ENCODE measurements at places on chromosomes 12 and 14. TPM values are rescaled to one million over a fixed set of nuclear protein-coding genes. Genes with fewer than 3 reads are reported as not detected.
A peak's percentile ranks its signal among the peaks of the same experiment; 100 is the strongest.

OR4K1 gene
- polyA plus RNA-seq: not detected

RFX4 gene
- polyA plus RNA-seq: not detected

SMOC1 gene
- 18.8 TPM for polyA plus RNA-seq

GLS2 gene
- 0.63 TPM for polyA plus RNA-seq

SERPINA10 gene
- polyA plus RNA-seq: not detected

RAD51AP1 gene
- 13.0 TPM for polyA plus RNA-seq

SLCO1B1 gene
- not detected for polyA plus RNA-seq

GRCh38 chr12:111887926-111888745, 46.1 kb downstream of the MAPKAPK5 start:
- H3K4me3 ChIP-seq: no peak overlapping the region
- peaks cover 37% of the 10 kb centered on the region for H3K36me3 ChIP-seq
- DNase-seq: no peak
- H3K27ac ChIP-seq: no peak overlapping the region
- H3K27me3 ChIP-seq: no peaks in the 10 kb centered on the region

DNA sequence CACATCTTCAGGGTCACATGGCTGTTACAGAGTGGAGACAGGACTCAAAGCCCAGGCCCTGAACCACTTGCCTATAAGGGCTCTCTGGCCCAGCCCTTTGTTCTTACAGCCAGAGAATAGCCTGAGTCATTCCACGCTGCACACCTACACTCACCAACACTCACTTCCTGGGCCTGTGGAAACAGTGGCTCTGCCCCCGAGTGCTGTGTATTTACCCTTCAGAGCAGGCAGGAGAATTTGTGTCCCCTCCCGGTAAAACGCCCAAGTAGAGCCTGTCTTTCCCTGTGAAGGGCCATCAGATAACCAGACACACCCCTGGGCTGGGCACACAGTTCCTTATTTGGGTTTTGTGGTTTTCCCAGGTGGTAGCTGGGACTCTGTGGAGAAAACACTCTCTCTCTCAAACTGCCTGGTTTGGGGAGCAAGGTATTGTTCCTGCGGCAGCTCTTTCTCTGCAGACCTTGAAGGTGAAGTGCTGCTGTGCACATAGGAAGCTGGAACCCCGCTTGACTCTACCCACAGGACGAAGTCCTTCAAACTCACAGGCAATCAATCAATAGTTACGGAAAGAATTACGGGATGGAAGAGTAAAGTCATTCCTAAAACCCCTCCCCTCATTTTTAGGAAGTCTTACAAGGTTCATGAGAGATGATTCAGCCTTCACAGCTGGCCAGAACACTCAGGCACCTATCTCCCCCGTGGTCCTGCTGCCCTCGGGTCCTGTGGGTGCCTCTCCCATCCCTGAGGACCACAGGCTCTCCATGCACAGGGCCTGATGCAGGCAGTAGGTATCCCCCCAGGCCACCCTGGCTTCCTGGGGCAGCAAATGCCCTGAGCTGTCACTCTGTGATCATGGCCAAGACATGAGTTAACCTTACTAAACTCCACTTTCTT, 20.3 kb downstream of the FIGNL2 start:
- H3K27me3 ChIP-seq: peaks cover 18% of the 10 kb centered on the region
- H3K36me3 ChIP-seq: no peaks in the 10 kb centered on the region
- no peak for DNase-seq
- H3K4me3 ChIP-seq: no peak overlapping the region

- H3K4me1 ChIP-seq: peaks cover 5% of the 10 kb centered on the region
- DNase-seq: no peak
- H3K27ac ChIP-seq: no peak overlapping the region
- peaks cover 8% of the 10 kb centered on the region for H3K27me3 ChIP-seq
- H3K4me3 ChIP-seq: no peak overlapping the region
Measured at GRCh38 chr14:81440041-81440440, 39.9 kb upstream of the STON2 start.

- no peaks in the 10 kb centered on the region for H3K27me3 ChIP-seq
- no peaks in the 10 kb centered on the region for H3K36me3 ChIP-seq
- H3K4me1 ChIP-seq: peaks cover 4% of the 10 kb centered on the region
- no peak overlapping the region for H3K27ac ChIP-seq
Measured at GRCh38 chr14:94697773-94698556, 71.9 kb downstream of the GSC start.

DNA sequence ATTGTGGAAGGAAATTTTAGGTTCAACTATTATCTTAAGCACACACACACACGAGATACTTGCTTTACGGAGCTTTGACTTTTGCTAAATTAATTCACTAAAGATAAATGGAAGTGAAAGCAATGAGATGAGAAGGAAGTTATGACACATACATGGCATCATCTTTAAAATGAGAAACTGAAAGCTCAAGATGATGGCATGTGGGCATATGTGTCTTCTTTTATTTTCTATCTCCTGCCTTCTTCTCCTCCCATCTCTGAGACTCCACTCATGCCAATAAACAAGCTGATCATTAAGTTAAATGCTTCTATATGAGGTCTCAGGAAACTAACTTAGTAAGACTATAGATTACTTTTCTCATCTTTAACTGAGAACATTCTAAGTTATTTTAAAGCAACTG, 216.7 kb downstream of the MED13L start:
- no peaks in the 10 kb centered on the region for H3K36me3 ChIP-seq
- H3K4me3 ChIP-seq: no peak overlapping the region
- H3K27ac ChIP-seq: no peak overlapping the region
- H3K4me1 ChIP-seq: no peaks in the 10 kb centered on the region
- no peak for DNase-seq
- H3K27me3 ChIP-seq: no peaks in the 10 kb centered on the region

DNA sequence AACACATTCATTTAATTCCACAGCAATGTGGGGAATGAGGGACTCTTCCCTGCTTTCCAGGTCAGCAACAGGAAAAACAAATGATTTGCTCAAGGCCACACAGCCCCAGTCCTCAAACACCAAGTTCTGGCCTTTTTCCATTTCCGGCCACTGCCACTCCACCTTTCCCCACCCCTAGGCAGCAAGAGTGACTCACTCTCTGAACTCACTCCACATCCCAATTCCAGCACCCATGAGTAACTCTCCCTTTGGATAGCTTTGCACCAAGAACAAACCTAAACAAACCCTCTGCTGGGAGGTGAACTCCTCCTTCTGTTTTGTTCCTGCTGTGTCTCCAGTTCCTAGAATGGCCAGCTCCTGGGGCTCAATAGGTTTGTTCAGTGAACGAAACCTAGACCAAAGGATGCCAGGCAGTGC, 30.4 kb upstream of the PLEKHG6 start:
- no peaks in the 10 kb centered on the region for H3K36me3 ChIP-seq
- H3K27ac ChIP-seq: peak overlapping the region; percentile 95
- no peak overlapping the region for H3K4me3 ChIP-seq
- peaks cover 42% of the 10 kb centered on the region for H3K4me1 ChIP-seq
- no peaks in the 10 kb centered on the region for H3K27me3 ChIP-seq

- no peak for DNase-seq
- H3K36me3 ChIP-seq: peaks cover 9% of the 10 kb centered on the region
- H3K4me3 ChIP-seq: no peak overlapping the region
Measured at GRCh38 chr12:77949943-77950342, 119.2 kb downstream of the NAV3 start.

DNA sequence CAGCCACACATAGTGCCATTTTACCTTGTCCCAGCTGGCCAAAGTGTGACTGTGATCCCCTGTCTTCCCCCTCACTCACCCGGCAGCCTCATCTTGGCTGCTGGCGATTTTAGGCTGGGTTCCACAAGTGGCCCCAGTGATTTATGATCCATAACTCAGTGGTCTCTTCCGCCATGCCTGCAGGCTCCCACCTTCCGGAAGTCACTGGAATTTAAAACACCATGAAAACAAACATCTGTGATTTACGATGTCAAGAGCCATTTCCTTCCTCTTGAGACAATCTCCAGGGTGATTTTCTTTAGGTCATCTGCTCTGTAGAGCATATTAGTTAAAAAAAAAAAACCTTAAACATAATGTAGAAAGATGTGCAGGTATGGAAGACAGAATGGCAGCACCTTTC, 282.3 kb downstream of the CACNA1C start:
- H3K27ac ChIP-seq: no peak overlapping the region
- no peak for DNase-seq
- H3K36me3 ChIP-seq: no peaks in the 10 kb centered on the region
- no peaks in the 10 kb centered on the region for H3K27me3 ChIP-seq
- no peak overlapping the region for H3K4me3 ChIP-seq

DNA sequence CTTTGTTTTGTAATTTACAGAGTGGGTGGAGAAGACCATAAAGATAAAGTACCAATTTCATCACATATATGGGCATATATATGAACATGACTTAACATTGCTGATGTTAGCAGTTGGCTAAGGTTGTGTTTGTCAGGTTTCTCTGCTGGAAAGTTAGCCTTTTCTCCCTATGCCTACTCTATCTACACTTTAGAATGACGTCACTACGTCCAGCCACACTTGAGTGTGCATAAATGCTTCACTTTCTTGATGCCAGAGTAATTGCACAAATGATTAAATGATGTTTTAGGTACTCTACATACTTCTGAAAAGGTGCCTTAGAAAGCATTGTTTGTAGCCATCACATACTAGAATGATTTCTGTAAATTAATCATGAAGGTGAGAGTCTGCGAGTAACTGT, 759.2 kb upstream of the MGAT4C start:
- H3K27me3 ChIP-seq: no peaks in the 10 kb centered on the region
- no peak overlapping the region for H3K27ac ChIP-seq
- H3K4me1 ChIP-seq: no peaks in the 10 kb centered on the region
- H3K36me3 ChIP-seq: no peaks in the 10 kb centered on the region

GRCh38 chr12:5872745-5873144, 72.3 kb downstream of the ANO2 start:
- H3K27me3 ChIP-seq: no peaks in the 10 kb centered on the region
- H3K36me3 ChIP-seq: no peaks in the 10 kb centered on the region
- no peak overlapping the region for H3K27ac ChIP-seq
- H3K4me1 ChIP-seq: no peaks in the 10 kb centered on the region
- no peak for DNase-seq
